CD4-positive, alpha-beta T cell treated with Interleukin-15 for 1 hour (primary cell): ENCODE measurements at places on chromosomes 1 and 21.

- no peak for DNase-seq
These were observed 41.2 kb downstream of the KCNAB2 start for GRCh38 chr1:6086762-6087376.

GRCh38 chr1:27572019-27572678, 31.8 kb downstream of the AHDC1 start:
- no peak for DNase-seq

DNA sequence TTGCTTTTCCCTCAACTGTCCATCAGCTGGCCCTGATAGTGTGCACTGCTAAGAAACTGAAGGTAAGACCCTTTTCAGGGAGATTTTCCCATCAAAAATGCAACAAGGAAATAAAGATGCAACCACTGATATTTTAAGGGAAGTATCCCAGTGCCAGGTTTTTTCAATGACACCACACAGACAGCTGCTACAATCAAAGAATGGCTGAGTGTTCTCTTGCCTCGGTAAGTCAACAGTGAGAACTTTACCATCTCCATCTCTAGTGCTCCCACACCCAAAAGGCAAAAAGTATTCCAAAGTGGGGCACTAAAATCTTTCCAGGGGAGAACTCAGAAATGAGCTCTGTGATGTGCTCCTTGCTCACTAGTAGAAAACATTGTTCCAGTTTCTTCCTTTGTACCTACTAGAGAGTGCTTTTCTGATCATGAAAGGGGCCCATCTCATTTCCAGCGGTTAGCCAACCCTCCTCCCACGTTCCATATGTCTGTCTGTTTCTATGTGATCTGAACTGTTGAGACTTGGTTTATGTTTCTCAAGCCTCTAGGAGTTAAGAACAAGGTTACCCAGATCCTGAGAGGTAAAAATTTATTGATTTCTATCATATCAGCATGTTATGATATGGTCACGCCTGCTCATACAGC, 67.6 kb upstream of the NEK2 start:
- no peak for DNase-seq

DNA sequence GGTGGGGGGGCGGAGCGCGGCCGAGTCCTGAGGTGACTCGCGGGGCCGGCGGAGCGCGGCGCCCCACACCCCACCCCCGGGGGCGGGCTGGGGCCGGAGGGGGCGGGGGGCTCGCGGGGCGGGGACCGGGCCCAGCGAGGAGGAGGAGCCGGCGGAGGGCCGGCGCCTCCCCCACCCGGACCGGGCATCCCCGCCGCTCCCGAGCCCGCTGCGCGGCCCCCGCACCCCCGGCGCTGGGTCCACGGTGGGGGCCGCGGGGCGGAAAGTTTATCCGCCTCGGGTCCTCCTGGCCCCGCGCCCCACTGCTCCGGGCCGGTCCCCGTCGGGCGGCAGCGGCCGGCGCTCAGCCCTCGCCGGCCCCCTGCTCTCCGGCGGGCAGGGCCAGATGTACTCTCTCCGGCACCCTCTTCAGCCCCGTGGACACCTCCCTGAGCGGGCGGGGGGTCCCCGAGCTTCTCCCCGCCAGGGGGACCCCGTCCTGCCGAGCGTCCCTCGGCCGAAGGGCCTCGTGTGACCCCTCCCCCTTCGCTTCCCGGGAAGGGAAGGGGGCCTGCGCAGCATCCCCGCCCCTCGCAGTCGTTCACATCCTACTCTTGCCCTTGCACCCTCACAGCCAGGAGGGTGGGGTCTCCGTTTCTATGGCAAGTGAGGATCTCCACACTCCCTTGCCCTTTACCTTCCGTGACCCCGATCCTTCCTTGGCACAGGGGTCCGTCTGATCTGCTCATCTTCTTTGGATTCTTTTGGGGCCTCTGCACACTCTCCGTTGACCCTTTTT, 663 bp downstream of the CAMTA1 start:
- peak; percentile 44 for DNase-seq

DNA sequence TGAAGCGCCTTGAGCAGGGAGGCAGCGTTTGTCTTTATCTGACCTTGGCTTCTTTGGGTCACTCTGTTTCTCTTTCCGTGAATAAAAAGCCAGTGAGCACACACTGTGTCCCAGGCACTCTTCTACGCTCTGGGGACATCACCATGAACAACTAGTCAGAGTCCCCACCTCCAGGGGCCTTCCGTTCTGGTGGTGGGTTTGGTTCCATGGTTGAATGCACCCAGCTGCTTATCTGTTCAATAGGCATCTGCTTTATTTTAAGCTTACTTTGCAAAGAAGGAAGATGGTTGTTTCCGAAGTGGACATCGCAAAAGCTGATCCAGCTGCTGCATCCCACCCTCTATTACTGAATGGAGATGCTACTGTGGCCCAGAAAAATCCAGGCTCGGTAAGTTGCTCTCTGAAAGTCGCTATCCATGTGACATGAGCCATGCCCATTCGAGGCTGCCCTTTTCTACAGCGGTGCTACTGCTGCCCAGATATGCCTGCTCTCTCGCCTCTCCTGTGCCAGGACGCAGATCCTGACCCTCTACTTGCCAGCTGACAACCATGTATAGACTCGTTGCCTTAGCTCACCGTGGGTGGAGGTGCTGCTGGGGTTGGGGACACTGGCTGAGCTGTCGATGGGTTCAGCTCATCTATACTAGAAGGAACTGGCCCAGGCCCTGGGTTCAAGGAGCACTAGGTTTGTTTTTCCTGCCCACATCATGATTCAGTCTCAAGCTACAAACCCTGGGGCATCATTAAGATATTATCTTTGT, 5.9 kb downstream of the MX1 start:
- DNase-seq = peak; percentile 44

DNA sequence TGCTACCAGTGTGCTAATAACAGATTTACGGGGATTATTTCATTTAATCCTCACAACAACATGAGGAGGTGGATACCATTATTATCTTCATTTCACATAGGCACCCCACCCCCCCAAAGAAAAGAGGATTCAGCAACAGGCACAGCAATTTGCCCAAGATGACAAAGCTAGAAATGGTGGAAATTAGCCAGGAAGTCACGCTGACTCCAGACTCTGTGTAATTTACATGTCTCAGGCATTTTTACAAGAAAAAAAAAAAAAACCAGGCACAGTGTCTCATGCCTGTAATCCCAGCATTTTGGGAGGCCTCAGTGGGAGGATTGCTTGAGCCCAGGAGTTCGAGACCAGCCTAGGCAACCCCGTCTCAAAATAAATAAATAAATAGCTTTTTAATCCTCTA, 37.5 kb upstream of the PRDM2 start:
- DNase-seq = no peak

GRCh38 chr1:44244986-44245385, 31.7 kb downstream of the DMAP1 start:
- no peak for DNase-seq

DNA sequence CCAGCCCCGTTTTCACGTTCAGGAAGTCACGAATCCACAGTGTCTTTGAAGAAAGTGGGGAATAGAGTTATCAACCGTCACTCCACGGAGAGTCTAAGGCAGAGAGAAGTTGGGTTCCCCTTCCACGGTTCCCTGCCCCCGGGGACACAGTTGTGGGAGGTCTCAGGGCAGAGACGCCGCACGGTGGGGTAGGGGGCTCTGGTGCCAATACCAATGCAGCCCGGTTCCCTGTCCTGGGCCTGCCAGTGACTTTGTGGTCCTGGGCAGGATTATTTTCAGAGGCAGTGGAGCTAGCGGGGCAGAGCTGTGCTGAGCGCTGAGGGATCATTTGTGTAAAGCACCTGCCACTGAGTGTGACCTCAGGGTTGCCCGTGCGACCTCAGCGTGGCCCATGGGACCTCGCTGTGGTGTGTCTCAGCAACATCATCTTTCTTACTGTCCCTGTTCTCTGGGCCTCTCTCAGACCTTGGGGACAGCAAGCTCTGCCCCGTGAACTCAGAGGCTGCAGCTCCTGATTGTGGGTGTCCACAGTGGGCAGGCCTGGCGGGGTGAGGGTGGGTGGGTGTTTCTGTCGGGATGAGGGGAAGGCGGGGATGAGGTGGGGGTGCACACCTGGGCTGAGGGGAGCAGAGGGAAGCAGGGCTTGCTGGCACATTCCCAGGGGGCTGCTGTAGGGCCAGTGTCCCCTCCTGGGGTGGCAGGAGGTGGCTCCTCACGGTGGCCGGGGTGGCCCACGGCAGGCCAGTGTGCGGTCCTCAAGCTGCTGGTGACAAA, 65.2 kb downstream of the AGPAT3 start:
- no peak for DNase-seq

DNA sequence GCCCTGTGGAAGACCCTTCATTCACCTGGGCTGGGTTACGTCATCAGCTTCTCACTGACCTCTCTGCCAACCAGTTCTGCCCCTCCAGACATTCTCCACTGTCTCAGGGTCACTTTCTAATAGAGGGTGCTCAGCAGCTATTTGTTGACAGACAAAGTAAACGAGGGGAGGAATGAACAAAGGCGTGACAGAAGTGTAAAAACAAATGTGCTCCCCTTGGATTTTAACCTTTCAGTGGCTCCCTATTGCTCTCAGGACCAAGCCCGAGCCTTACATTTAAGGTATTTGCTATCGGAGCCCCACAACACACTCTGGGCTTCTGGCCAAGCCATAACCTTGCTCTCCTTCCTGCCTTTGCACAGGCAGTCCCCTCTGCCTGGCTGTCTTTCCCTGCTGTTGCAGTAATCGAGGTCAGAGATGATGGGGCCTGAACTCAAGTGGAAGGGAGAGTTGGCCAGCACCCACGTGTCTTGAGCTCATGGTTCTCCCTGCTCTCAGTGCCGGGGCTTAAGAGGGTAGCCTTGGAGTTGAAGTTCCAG, 9.3 kb upstream of the MARCKSL1 start:
- no peak for DNase-seq

DNA sequence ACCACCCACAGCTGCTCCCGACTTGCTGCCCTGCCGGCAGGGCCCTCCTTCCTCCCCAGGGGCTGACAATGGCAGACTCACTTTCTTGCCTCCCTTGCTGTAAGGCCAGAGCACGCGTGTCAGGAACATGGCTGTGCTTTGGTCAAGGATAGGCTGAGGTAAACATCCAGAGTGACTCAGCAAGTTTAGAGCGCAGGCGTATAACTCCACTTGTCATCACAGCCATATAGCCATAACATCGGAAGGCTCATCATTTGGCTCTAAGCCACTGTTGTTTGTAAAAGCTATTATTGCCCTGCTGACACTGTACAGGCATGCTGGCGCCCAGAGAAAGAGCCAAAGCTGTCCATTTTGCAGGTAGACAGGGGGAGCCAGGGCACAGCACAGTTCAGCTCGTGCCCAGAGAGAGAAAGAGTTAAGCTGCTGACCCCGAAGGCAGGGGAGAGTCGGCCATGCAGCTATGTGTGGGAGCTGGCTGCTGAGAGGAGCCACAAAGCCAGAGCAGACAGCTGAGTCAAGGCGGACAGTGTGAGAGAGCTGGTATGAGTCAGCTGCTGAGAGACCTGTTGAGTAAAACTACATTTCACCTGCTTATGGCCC, 60.6 kb downstream of the GNG4 start:
- no peak for DNase-seq

GRCh38 chr1:2258996-2259395, 30.9 kb downstream of the SKI start:
- DNase-seq = peak; percentile 78

GRCh38 chr21:25515484-25516405, 91.5 kb downstream of the MRPL39 start:
- DNase-seq = no peak

DNA sequence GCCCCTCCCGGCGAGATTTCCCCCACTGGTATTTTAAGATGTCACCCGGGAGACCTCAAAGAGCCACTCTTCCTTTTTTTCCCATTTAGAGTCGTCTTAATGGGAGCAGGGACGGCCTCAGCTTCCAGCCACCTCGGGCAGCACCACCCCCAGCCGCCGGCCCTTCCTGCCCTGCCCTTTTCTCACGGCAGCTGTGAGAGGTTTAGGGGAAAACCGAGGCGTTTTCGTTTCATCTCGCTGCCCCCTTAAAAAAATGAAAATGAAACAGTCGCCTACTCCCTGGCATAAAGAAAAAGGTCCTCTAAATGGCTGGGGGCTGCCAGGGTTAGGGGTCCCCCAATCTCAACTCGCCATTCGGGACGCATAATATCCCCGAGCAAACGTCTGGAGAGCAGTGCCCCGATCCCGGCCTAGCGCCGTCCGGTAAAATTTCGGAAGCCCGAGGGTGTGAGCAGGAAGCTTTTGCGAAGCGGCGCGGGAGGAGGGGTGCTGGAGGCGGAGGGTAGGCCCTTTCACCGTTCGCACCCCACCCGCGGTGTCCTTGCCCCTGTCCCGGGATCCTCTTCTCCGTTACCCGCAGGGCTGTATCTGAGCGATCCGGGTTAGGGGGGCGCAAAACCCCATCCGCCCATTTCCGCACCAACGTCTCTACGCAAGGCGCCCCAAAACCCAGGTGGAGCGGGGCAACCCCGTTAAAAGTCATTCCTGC, 1.2 kb downstream of the RUNX3 start:
- peak; percentile 57 for DNase-seq

GRCh38 chr1:94925004-94925403, 1.9 kb downstream of the CNN3 start:
- DNase-seq = no peak

- no peak for DNase-seq
These were observed 9.9 kb downstream of the PAFAH2 start for GRCh38 chr1:25987951-25988350.
